ENCODE measurements at places on chromosomes 6 and 20.

- DNase-seq, result no peak
Observed at GRCh38 chr6:157139054-157139708, 184.1 kb downstream of the TMEM242 start.

DNA sequence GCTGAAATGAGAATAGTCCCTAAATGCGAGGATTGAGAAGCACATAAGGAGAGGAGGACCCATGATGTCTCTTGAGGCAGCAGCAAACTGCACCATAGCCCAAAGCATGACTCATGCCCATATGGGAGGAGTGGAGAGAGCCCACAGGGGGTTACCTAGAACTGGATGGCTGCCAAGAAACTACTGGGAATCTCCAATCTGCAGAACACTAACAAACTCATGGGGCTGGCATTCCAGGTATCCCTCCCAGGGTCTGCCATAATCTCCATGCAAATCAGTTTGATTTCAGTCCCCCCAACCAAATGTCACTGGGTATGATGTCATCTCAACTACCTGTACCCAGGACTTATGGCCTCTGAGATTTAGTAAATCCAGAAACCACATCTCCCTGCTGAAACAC is 410.5 kb downstream of the PTPRT start:
- DNase-seq, result no peak

- no peak for DNase-seq
Observed at GRCh38 chr6:167704396-167704901, 122.3 kb upstream of the AFDN start.

DNA sequence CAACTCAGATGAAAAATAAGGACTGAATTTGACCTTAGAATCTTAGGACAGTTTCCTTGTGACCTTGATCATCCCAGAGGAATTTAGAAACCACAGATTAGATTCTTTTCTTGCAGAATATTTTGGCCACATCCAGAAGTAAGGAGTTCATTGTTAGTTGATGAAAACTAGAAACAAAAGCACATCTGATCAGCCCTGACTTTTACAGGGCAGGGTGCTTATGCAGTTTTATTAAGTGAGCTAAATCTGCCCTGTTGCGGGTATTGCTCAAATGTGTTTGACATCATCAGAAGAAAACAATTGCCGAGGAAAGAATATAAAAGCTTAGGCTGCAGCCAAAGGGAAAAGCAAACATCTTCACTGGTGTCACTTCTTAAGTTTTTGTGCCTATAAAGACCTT is 100.8 kb downstream of the MTFR2 start:
- no peak for DNase-seq

DNA sequence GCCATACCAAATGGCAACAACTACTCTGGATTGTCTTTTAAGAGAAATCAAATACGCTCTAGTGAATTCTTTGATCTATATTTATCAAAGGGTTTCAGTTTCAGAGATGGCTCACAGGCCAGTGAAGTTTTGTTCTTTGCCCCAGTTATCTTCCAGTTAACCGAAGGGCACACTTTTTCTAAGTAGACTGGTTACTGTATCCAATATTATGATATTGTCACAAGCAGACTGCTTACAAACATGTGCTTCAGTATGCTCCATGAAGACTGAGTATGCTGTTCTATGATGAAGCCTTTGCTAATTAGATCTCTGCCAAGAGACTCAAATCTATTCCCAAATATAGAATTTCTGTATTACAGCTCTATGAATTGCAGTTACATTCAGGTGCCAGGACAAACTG is 181.1 kb downstream of the REV3L start:
- DNase-seq, result peak; percentile 26

DNA sequence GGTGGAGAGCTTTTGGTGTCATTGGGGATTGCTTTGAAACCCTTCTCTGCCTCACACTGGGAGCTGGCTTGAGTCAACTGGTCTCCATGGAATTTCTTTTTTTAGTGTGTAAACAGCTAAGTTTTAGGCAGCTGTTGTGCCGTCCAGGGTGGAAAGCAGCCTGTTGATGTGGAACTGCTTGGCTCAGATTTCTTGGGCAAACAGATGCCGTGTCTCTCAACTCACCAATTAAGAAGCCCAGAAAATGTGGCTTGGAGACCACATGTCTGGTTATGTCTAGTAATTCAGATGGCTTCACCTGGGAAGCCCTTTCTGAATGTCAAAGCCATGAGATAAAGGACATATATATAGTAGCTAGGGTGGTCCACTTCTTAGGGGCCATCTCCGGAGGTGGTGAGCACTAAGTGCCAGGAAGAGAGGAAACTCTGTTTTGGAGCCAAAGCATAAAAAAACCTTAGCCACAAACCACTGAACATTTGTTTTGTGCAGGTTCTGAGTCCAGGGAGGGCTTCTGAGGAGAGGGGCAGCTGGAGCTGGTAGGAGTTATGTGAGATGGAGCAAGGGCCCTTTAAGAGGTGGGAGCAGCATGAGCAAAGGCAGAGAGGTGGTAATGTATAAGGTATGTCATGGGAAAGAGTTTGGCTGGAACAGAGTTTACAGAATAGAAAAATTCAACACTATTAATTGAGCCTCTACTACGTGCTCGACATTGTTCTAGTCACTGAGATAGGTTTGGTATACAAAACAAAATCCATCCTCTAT is 31.2 kb downstream of the SRSF3 start:
- no peak for DNase-seq

All from GM20000 (cell line).